M059J (cell line): ENCODE measurements at places on chromosomes 1 and 21. TPM values are rescaled to one million over a fixed set of nuclear protein-coding genes. Genes with fewer than 3 reads are reported as not detected.

MFSD2A gene
- total RNA-seq, result 1.2 and 2.3 TPM in 2 replicates

- no peak for DNase-seq
Measured at GRCh38 chr1:236877661-236878060, 82.6 kb downstream of the MTR start.

- no peak for DNase-seq
Measured at GRCh38 chr1:196302981-196303380, 305.3 kb downstream of the KCNT2 start.

DNA sequence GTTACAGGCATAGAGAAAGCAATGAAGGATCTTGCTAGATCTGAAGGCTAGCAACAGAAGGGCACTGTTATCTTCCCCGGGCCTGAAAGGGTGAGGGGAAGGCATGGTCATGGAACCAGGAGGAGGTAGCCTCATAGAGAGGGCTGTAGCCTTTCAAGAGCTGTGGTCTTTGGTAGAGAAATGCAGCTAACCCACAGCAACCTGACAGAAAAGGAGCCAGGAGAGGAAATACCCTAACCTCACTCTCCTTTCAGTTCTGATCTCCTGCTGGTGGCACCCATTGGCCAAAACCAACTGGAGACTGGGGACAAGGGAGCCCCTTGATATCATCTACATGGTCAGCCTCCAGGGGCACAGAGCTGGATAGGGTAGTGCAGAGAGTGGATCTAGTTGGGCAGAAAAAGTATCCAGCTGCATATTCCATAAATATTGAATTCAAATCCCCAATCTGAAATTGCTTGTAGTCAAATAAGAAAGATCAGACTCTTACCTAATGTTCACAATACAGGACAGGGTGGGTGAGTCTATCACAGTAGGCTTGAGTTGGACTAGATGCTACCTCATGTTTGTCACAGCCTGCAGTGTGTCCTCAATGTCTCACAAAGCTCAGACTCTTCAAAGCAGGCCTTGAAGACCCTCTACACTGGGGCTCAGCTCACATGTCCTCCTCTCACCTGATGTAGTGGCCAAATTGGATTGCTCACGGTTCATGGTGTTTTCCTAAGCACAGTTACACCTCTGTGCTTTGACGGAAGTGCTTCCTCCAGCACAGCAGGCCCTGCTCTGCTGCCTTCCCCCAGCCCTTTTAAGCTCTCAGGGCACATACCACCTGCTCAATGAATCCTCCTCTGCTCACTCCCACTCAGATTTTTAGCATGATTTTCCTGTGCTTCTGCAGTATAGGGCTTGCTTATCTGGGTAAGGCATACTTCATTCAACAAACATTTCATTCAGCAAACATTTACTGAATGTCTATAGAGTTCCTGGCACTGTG lies 74.1 kb upstream of the JUN start:
- no peak for DNase-seq

CA6 gene
- total RNA-seq, result not detected in 2 replicates

- DNase-seq, result no peak
Measured at GRCh38 chr1:119380304-119380703, 11.7 kb downstream of the HAO2 start.
